IMR-90 (cell line): ENCODE measurements at places on chromosomes 3 and 15. TPM values are rescaled to one million over a fixed set of nuclear protein-coding genes. Genes with fewer than 3 reads are reported as not detected.

DNA sequence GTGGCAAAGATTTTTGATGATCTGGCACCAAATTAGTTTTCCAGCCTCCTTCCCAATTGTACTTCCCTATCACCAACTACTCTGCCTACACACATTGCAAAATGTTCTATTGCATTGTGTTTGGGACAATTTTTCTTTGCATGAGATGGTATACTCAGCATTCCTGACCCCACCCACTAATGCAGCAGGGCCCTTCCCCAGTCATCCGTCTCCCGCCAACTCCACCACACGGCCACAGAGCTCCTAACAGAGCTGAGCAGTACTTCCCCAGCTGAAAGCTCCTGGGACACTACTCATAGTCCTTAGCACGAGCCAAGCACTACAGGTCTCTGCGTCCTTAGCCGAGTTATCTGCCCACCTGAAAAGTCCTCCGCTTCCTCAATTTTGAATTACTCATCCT is 34.2 kb downstream of the TXNRD3 start:
- no peak for DNase-seq

DNA sequence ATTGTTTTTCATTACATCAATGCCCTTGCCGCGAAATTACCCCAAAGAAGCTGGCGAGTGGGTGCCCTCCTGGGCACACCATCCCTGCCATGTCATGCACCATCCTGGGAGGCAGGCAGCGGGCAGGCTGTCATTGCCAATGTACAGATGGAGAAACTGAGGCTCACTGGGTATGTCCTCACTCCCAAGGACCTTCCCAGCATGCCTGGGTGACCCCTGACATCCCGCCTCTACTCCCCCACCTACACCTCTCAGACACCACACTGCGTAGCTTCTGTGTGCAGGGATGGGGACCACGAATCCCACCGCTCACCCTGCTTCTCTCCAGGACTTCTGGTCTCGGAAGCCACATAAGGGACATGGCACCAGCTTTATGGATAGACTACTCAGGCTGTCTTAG is 41.0 kb upstream of the SLC41A3 start:
- no peak for DNase-seq

The ETV5 gene
- total RNA-seq: 20.1 and 25.3 TPM in 2 replicates

The SNTN gene
- not detected in 2 replicates for total RNA-seq
